ENCODE measurements at places on chromosomes 5 and 9. TPM values are rescaled to one million over a fixed set of nuclear protein-coding genes. Genes with fewer than 3 reads are reported as not detected.

GRCh38 chr9:133876144-133876543 lies 116.0 kb downstream of the VAV2 start:
- peak; percentile 48 for DNase-seq

- DNase-seq = no peak
Observed at GRCh38 chr9:68595868-68596267, 55.2 kb upstream of the TMEM252 start.

DNA sequence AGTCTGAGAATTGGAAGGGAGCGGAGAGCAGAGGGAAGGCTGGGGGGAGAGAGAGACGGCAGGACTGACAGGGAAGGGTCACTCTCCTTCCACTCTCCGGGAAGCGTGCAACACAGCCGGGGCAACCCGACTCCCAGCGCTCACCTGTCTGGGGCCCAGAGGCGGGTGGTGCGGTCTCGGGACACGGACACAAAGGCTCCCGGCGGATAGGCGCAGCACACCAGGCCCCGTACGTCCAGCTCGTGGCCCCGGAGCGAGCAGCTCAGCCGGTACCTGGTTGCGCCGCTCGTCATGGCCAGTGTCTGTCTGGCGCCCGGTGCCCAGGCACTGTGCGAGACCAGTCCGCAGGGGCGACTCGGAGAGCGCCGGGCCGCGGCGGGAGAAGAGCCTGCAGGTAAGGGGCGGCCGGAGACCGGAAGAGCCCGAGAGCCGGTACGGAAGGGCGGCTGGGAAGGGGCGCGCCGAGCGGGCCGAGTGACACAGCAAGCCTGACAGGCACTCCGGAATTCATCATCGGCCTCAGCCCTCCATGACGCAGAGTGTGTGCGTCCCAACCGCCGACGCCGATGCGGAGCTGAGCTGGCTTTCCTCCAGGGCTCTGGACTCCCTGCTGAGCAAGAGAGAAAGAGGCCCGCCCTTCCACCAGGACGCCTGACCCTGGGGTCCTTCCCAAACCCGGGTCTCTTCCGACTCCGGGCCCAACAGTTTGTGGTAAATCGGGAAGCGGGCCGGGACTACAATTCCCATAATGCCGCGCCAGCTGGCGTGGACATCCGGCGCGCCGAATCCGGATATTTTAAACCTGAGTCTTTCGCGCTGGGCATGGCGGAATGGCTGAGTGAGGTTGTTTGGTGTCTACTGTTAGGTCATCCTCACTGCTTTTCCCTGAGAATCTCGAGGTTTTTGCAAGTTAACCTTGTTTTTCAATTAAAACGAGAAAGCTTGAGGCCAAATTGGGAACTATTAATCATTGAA lies at the start of gene PLAA:
Gene PLAA (minus strand): TSS at position 490 of the 975 bp plus-strand sequence. CDS start 197 bp downstream, at position 293.
- DNase-seq = peak; percentile 94

- DNase-seq = peak; percentile 59
Observed at GRCh38 chr5:91419571-91420537, 36.7 kb upstream of the ARRDC3 start.

GRCh38 chr9:93083592-93084470 lies 12.2 kb upstream of the CARD19 start:
- DNase-seq = no peak

DNA sequence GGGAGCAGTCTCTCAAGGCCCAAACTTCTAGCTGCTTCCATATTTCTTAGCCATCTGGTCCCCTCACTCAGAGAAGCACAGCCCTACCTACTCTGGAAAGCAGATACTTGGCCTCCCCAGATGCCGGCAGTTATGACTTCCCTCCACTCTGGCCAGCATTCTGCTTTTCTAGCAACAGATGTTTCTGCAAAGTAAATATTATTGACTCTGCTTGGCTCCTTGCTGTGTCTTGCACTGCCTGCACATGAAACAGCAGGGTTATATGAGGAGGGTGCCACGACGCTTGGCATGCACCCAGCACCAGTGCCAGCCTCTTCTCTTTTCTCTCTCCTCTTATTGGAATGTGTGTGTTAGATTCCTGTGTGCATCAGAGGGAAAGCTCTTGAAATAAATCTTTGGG lies 99.7 kb downstream of the ARHGAP26 start:
- DNase-seq = no peak

GRCh38 chr9:123373447-123373923 lies 17.5 kb downstream of the CRB2 start:
- no peak for DNase-seq

- no peak for DNase-seq
Observed at GRCh38 chr9:132945186-132946130, 1.0 kb upstream of the TSC1 start.

- DNase-seq = no peak
Observed at GRCh38 chr9:78070521-78070920, 38.9 kb upstream of the GNAQ start.

GRCh38 chr5:127031863-127032232 lies 1.5 kb upstream of the MARCHF3 start:
- no peak for DNase-seq

DNA sequence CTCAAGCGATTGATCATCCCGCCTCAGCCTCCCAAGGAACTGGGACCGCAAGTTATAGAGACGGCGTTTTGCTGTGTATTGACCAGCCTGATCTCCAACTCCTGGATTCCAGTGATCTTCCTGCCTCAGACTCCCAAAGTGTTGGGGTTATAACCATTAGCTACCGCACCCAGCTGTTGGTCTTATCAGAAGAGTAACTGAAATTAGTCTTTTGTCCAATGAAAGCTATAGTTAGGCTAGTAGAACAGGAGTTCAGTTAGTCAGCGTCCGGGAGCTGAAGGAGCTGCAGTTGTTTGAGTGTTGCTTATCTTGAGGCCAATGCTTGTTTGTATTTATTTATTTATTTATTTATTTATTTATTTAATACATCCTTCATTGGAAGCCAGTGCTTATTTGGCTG lies 3.2 kb upstream of the MIGA2 start:
- DNase-seq = no peak

DNA sequence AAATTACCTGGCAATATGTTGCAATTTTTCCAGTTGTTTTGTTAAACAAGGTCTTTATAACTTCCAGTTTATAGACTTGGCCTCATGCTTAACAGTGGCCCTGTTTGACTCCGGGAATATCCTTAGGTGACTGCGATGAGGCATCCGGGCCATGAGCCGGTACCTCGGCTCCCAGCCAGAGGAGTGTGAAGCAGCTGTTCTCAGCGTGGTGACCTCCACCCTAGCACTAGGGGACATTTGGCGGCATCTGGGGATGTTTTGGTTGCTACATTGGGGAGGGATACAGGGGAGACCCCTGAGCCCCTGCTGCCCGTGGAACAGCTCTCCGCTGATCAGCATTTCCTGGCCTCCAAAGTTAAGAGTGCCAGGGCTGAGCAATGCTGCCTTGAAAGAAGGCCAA lies 533.4 kb downstream of the IRX1 start:
- DNase-seq = no peak

DNA sequence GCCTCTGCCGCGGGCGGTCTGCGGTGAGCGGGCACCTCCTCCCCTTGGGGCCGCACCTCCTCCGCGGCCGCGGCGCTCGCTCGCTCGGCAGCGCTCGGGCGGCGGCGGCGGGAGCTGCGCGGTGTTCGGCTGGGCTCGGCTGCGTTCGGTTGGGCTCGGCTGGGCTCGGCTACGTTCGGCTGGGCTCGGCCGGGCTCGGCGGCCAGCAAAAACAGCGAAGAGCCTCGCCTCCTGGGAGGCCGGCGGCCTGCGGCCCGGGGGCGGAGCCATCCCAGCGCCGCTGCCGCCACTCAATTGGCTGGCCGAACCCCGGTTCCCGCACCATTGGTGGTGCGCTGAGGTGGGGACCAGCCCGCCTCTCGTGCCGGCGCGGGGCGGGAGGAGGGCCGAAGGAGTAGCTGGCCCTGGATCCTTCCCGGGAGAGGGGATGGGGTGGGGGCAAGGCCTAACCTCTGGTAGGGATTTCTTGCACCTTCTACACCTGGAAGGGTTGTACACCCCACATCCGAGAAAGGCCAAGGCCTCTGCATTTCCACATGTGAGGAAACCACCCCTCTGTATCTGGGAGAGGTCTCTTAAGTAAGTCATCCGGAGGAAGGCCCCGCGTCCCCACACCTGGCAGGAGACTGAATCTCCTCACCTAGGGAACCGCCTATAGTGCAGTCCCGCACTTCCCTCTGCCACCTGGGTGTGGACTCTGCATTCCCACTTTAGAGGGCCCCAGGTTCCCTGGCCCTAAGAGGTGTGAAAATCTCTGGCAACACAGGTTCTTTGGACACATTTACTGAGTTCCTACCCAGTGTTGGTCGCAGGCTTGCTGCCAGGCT lies at the start of gene ENHO:
Gene ENHO (minus strand): TSS at position 20 of the 827 bp plus-strand sequence. CDS start 1,295 bp downstream, outside the sequence.
- peak; percentile 90 for DNase-seq

DNA sequence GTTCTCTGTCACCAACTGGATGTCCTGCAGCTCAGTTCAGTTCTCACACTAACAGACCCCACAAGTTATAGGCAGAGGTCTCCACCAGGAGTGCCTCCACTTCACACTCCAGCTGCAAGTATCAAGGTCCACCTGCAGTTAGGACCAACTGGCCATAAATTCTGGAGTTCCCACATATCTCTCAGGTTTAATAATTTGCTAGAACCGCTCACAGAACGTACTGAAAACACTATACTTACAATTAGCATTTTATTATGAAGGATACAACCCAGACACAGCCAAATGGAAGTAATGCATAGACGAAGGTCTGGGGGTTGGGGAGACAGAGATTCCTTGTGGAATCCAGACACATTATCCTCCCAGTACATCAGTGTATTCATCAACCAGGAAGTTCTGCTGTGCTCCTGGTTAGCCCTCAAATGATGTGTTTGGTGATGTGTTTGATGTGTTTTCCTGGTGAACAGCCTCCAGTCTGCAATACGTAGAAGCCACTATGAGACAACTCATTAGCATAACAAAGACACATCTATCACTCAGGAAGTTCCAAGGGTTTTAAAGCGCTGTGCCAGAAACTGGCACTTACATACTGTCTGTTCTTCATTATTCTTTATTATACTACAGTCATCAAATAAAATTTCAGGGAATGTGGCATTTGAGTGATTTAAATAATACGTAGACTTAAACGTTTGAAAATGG lies 25.4 kb downstream of the OGN start:
- no peak for DNase-seq

- DNase-seq = no peak
Observed at GRCh38 chr5:13831351-13831750, 113.1 kb downstream of the DNAH5 start.

GRCh38 chr5:175895215-175895614 lies 23.8 kb downstream of the CPLX2 start:
- DNase-seq = no peak

DNA sequence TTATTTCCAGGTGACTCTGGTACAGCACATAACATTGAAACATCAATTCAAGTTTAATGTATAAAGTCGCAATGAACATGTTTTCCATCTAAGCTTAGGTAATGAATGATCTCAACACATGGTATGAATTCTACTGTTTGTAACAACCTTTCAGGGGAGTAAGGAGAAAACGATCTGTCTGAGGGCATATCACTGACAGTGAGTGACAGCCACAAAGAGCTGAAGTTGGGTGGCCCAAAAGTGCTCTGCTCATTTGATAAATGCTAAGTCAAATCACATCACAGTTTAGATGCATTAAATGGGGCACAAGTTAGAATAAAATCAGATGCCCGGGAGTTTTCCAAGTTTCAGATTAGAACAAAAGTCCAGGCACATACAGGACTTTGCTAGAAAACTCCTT lies 1.2 kb downstream of the FANCC start:
- DNase-seq = no peak

DNA sequence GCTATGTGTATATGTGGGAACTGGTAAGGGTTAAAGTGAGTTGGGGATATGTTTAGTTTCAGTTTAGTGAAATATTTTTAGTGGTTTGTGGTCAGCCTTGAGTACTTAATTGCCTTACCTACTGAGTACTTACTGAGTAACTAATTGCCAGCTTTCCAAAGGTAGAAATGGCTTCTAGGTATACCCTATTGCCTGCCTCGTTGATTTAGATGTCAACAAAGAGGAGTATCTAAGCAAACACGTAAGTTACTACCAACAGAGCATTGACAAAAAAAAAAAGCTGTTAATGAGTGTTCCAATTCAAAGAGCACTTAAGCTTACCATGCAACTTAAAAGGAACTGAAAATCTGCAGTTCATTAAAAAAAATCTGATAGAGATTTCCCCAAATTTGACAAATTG lies 8.8 kb downstream of the ATP10B start:
- no peak for DNase-seq

GRCh38 chr9:127735530-127736185 lies 564 bp upstream of the TOR2A start:
- no peak for DNase-seq

GRCh38 chr9:97980479-97980803 lies 2.7 kb upstream of the ANP32B start:
- DNase-seq = peak; percentile 61

- no peak for DNase-seq
Observed at GRCh38 chr9:96398582-96399324, 15.2 kb upstream of the SLC35D2 start.

- DNase-seq = no peak
Observed at GRCh38 chr9:135884328-135885035, 22.9 kb downstream of the CAMSAP1 start.

- peak; percentile 25 for DNase-seq
Observed at GRCh38 chr9:74742792-74743730, 144.7 kb downstream of the TRPM6 start.

DNA sequence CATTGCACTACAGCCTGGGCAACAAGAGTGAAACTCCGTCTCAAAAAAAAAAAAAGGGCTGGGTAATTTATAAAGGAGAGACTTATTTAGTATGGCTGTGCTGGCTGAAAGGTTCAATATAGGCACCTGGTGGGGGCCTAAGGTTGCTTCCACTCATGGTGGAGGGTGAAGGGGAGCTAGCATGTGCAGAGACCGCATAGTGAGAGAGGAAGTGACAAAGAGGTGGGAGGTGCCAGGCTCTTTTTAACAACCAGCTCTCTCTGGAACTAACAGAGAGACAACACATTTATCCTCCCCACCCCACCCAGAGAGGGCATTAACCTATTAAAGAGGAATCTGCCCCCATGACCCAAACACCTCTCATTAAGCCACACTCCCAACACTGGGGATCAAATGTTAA lies 28.9 kb upstream of the SERINC5 start:
- DNase-seq = no peak

DNA sequence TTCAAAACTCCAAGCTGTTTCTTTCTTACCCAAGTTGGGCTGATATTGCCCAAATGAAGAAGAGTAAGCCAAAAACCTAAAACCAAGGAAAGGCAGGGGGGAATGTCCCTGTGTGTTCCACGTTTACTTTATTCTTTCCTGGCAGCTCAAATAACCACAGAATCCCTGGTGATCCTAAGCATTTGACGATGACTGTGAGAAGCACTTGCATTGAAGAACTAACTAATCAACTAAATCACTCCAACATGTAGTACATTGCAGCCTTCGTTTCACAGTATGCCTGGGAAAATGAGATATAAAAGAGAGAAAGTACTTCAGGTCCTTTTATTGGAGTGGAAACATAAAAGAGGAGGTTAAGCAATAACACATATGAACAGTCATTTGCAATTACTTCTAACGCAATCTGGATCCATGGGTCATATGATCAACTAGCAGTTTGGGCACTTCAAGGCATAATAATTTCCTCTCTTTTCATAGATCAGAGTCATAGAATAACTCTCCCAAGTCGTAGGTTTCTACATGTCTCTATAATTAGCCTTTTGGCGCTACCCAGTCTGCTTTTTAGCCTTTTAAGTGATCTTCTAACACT lies 338.4 kb downstream of the TMEM167A start:
- no peak for DNase-seq

SERF1B gene
- 26.6 TPM for total RNA-seq

HAVCR2 gene
- total RNA-seq = 5.7 TPM

ARHGEF37 gene
- 14.1 TPM for total RNA-seq

DOCK8 gene
- total RNA-seq = 5.5 TPM

PCDHGA5 gene
- 3.5 TPM for total RNA-seq

CCL21 gene
- 65.3 TPM for total RNA-seq

BASP1 gene
- total RNA-seq = 6.2 TPM

SAXO1 gene
- 0.15 TPM for total RNA-seq

SLC25A2 gene
- not detected for total RNA-seq
